Hematopoietic multipotent progenitor cell treated with erythropoietin and hydrocortisone succinate and interleukin-3 and kit ligand, for 6 days (in vitro differentiated cells): ENCODE measurements at places on chromosomes 2 and 18.

DNA sequence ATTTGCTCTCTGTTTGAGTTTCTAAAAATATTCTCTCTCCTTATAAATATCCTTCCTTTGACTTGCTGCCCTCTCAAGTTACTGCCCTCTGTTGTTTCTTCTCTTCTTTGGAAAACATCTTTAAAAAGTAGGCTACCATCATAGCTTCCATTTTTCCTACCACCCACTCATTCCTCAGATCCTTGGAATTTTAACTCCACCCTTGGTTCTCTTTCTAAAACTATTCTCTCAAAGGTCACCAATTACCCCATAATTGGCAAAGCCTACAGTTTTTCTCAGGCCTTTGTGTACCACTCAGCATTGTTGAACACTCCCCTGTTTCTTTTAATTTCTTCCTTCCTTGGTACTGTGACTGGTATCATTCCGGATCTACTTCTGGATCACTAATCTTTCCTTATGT lies 43.0 kb upstream of the ITGAV start:
- no peak for DNase-seq

DNA sequence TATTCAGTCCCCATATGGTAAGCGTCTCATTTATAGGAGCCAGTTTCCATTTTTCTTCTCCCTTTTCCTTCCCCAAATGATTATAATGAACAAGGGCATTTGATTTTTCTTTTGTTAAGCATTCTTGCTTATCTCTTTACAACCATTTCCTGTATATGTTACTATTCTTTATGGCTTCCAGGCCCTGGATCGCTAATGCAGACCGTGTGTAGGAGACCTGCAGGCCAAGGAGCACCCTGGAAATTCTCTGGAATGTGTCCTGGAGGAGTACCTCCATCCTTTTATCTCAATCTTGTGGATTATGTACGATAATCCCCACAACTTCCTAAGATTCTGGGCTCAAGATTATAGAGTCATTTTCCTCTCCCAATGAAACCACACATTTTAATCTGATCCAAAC lies 439.6 kb upstream of the MMADHC start:
- DNase-seq, result no peak

DNA sequence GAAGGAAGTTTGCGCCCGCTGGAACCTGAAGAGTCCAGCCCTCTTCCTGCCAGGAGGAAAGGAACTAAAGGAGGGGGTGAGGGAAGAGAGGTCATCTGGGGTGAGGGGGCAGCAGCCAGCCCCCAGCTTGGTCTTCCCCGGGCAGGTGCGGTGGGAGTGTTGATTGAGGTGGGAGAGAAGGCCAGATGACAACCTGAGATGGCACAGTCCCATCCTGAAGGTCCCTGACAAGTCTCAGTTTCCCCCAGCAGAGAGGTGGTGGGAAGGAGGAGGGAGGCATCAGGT lies 240.9 kb downstream of the HAUS1 start:
- DNase-seq, result no peak

DNA sequence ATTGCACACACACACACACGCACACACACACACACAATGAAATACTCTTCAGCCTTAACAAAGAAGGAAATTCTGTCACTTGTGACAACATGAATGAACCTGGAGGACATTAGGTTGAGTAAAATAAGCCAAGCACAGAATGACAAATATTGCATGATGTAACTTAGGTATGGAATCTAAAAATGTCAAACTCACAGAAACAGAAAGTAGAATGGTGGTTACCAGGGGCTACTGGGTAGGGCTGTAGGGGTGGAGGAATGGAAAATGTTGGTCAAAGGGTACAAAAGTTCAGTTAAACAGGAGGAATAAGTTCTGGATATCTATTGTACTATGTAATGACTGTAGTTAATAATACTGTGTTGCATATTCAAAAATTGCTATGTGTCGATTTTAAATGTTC lies 29.5 kb downstream of the SCN2A start:
- no peak for DNase-seq

DNA sequence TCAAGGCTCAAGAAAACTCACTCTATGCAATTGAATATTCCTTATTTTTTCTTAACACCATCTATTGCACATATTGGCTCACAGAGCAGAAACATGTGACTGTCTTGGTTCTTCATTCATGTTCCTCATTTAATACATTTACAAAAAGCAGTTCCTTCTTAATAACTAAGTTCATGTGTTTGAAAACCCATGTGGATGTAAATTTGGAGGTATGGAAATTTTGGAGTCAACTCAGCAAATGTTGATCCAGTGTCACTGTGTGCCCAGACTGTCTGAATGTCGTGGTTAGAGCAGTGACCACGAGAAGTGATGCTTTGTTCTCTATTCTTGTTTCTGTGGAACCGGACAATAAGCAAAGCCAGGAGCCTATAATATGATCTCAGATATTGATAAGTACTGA lies 299.1 kb downstream of the SETBP1 start:
- peak; percentile 1 for DNase-seq

DNA sequence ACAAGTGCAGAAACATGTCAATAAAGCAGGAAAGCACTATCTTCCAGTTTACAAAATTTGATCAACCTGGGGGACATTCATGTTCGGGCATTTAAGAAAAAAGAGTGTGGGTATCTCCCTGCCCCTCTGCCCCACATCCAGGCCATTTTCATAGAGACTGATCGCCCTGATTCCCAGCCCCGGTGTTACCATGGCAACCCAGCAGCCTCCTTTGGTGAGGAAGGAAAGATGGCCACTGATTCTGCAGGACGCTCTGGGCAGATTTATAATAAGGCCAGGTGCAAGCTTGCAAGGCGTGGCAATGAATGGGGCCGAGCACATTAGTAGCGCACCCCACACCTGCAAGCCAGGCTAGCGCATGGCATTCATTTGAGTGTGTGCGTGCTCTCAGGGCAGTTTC lies 36.7 kb upstream of the ARL4C start:
- no peak for DNase-seq

GRCh38 chr2:19900931-19901441 lies 797 bp downstream of the TTC32 start:
- peak; percentile 46 for DNase-seq

- DNase-seq, result no peak
Observed at GRCh38 chr18:45227001-45227742, 388.1 kb upstream of the SLC14A2 start.

DNA sequence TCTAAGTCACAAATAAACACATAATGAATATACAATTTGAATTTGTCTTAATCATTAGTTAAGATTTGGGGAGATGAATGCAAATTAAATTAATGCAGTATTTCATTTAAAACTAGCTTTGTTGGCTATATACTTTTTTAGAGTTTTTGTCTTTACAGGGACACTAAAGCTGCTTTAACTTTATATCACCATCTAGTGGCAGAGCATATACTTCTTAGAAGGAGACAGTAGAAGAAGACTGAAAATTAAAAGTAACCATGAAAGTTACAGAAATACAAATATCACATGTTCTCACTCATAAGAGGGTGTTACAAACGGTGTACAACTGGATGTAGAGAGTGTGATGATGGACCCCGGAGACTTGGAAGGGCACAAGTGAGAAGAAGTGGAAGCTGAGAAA lies 268.3 kb upstream of the NETO1 start:
- DNase-seq, result peak; percentile 19

GRCh38 chr2:161146996-161147395 lies 13.2 kb upstream of the TANK start:
- no peak for DNase-seq

DNA sequence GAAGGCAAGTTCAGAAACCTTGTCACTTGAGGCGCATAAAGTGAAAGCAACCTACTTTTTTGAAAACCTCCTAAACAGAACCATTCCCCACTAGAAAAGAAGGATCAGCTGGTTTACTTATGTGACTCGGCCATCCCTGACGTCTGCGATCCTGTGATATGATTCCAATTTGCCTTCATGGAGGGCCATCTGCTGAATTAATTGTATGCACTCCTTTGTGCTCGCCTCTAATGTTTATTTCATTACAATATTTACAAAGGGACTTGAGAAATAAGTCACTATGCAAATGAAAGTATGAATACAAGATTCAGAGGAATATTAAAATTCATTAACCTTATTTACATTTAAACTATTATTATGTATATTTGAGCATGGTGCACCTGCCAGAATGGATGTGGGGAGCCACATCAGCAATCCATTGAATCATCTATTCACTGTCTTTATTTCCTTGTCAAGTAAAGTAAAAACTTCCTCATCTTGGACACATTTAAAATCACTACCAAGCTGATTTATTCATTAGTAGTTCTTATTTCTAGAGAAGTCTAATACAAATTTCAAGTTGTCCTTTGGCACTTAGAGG lies 96.5 kb downstream of the RBM43 start:
- no peak for DNase-seq
